ENCODE measurements at places on chromosomes 4 and X.

DNA sequence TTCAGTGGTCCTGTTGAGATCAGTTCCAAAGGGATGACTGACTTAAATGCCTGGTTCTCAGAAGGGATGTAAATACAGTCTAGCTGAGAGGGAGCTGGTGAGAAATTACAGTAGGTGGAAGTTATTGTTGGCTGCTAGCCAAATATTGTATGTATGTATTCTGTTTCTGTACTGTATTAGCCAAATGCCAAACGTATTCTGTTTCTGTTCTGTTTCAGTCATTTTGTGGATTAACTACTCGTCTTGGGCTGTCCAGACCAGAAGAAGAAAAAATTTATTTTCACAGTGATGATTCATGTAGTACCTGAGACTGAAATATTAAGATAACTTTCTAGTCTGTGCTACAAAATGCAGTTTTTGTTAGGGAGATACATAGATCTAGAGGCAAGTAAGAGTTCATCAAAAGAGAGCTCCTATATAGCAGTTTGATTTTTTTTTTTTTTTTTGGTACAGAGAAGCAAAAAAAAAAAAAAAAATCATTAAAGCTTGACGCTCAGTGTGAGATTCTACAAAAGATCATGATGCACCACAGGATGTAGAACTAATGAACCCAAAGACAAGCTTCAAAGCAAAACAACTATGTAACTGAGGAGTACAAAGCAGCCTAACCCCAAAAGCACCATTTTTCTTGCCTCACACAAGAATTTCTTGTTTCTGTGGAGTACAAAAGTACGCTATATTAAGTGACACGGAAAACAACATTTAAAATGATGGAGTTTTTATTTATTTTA lies 54.8 kb downstream of the CASP6 start:
- no peak for DNase-seq

DNA sequence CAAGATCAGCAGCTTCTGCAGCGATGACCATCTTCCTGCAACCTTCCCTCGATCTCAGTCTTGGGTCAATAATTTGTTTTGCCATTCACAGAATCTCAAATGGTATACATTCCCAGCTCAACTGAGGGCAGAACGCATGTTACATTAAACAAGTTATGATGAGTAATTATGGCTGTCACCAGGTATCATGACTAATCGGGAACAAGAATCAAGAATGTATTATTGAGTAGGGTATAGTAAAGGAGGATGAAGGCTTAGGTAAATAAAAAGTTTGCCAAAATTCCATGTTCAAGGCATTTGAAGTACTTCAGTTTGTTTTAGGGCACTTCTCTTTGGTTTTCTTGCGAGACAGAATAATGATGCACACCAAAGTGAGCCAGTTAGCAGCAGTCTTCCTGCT lies 194.1 kb downstream of the SH2D1A start:
- DNase-seq, result no peak

DNA sequence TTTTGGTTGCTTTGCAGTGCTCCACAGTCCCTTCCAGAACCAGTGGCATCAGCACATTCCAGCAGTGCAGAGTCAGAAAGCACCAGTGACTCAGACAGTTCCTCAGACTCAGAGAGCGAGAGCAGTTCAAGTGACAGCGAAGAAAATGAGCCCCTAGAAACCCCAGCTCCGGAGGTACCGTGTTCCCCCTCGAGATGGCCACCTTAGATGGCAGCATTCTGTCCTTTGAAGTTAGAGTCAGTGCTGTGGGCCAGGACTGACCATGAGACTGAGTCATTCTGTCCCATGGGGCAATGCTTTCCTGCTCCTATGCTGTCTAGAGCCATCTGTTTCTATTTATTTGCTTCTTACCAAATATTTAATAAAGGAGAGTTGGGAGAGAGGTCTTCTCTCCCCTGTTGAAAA lies 112.3 kb downstream of the KLHL8 start:
- DNase-seq, result no peak

- no peak for DNase-seq
These were observed 318.0 kb upstream of the TAPT1 start for GRCh38 chr4:16544251-16544721.

DNA sequence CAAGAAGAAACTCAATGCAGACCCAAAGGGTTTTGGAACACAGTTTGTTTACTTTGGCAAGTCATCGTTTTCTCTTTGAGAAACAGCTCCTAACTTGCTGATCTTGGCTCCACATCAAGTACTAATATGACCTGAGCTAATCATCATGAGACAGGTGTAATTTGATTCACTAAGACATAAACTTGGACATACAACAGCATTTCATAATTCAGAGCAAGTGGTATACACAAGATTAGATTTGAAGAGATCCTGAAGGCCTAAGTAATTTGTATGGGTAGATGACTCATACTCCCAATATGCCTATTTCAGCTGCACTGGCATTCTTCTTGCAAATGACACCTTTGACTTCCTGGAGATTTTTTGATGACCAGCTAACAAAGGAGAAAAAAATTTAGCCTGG lies 1521.7 kb downstream of the RPA4 start:
- DNase-seq, result no peak

- DNase-seq, result no peak
These were observed 22.4 kb downstream of the RS1 start for GRCh38 chrX:18649498-18649951.

DNA sequence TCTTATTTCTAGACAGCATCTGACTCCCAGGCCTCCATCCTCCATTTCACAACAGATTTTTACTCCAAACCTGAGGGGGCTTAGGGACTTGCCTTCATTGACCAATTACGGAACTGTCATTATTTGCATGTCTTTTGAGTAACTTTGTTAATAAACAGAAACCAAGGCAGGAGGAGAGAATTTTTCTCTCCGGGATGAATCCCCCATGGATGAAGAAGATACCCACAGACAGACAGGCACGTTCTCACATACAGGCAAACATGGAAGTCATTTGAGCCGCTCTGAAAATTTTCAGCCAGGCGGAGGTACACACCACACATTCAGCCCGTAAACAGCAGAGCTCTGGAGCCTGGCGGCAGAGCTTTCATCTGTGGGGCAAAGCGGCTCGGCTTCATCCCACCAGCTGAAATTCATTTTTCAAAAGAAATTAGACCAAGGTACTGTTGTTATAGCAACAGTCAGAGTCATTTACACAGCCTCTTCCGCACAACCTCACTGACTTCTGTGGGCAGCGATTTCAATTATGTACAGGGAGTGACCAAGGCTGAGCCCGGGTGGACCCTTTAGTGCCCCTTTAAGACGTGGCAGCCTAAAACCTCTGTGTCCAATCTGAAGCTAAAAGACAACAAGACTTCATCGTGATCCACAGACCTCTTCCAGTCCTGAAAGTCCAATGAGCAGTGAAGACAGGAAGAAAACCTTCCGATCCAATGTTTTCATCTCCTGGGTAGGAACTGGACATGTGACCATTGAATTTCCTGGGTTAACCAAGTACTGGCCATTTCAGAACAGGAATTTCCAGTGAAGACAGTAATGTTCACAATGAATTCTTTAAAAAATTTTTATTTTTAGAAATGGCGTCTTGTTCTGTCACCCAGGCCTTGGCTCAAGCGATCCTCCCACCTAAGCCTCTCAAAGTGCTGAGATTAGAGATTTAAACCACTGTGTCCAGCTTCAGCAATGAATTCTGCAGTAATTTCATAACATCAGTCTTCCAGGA lies 237.0 kb downstream of the MGST2 start:
- DNase-seq, result no peak

DNA sequence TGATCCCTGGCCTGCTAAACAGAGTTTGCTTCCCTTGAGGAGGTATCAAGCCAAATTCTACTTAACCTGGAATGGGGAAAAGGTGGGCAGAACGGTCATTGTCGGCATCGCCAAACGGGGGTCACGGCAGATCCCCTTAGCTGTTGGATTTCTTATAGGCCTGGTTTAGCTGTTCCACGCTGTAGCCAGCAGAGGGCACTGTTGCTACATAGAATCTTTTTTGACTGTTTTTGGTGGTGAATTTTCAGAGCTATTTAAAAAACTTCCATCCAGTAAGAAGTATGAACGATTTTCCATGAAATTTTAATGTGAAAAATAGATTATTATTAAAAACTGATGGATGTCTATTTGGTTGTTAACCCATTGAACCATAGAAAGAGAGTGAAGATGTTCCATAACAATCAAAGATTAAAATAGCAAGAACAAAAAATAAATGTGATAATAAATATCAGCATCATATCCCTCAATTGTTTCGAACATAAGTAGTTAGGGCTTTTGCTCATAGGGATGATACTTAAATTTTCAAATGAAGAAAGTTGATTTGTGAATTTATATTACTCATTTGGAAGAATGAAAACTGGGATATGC lies 56.6 kb downstream of the LINC00632 start:
- no peak for DNase-seq

- DNase-seq, result no peak
These were observed 221.8 kb downstream of the MGST2 start for GRCh38 chr4:139887376-139887802.

GRCh38 chr4:153904011-153904410 lies 115.1 kb upstream of the SFRP2 start:
- no peak for DNase-seq

- DNase-seq, result no peak
These were observed 145.4 kb downstream of the STIM2 start for GRCh38 chr4:27005905-27006590.

DNA sequence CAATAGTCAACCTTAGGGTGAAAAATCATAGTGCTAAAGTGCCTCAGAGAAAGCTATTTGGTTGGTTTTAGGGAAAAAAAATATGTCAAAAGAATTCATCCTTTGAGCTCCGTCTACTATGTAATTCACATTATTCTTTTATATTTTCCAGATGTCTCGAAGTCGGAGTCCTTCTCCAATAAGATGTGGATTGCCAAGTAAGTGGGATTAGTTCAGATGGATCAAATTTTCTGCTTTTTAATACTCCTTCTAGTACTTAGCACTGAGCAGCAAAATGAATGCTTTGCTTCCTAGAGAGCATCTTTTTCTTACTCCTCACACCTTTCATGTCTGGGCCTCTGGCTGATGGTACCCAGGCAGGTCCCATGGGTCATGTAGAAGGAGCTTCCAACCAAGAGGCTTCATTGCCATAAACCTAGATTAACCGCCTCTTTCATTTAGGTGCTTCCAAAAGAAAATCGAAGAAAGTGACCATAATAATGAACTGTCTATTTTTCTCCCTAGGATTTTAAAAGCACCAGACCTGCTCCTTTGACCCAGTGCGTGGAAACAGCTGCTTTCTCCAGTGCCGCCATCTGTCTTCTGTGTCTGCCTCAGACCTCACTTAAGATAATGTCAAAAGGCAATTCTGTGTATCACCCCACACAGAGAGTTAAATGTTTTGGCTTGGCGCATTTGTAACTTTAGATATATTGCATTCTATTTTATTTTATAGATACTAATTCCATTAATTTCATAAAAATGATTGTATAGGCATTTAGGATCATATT lies 43.5 kb downstream of the SPATA18 start:
- no peak for DNase-seq

DNA sequence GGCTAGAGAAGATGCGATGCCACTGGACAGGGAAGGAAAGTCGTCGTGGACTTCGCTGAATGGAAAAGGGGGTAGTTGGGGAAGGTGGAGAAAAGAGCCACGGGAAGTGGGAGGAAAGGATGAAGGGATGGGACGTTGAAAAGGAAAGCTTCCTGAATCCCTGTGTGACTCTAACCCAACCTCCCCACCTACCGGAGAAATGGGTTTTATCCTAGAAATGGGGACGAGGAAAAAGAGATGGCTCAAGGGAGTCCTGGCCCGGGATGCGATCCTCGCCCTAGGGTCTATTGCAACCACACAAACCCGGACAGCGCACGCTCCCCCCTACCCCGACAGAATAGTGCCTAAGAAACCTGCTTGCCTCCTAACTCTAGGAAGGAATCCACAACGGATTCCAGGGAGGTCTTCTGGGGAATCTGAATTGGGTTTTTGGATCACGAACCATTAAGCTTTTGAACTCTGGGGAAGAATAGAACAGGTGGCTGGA lies 738 bp upstream of the TSPAN5 start:
- no peak for DNase-seq

- DNase-seq, result no peak
These were observed 2.8 kb downstream of the AWAT2 start for GRCh38 chrX:70046978-70047377.

DNA sequence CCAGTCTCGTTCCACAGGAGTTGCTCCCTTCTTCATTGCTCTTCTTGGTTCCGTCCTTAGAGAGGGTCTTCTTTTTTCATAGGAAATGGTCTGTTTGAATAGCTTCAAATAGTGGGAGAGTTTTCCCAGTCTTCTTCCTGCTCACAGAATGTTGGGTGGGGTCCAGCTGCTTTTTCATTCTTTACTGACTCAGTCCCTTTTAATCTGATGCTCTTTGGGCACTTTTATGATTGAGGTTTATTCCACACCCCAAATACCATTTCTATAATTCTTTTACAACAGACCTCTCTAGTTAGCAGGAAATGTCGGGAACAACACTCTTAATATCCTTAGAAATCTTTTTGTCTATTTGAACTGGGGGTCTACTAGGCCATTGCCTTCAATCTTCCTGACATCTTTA lies 239.5 kb downstream of the PRDM5 start:
- no peak for DNase-seq

DNA sequence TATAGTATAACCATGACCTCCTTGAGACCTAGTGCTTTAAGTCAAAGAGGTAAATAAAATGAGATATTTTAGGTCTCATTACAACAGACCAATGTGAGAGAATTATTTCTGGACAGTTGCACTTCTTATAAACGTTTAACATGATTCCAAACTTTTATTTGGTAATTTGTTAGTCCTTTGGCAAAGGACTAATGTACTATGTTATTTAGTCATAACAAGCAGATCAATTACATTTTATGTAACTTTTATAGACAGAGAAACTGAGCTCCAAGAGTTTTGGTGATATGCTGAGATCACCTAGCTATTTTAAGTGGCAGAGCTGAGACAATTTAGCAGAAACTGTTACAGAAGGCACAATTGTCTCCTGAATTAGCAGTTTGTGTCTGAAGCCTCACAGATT lies 2.6 kb upstream of the SNCA start:
- no peak for DNase-seq

DNA sequence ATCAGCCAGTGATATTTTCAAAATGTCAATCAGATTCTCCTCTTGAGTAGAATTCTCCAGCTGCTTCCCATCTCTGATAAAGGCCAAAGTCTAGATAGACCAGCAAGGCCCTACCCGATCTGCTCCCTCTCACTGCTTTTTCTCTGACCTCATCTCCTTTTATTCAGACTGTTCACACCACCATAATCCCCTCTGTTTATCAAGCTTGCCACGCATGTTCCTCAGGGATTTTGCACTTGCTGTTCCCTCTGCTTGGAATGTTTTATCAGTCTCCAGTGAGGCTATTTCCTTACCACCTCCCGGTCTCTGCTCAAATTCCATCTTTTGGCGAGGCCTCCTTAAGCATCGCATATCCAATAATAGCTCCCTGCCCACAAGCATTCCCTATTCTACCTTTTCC lies 20.1 kb downstream of the NOCT start:
- no peak for DNase-seq
